ENCODE measurements at places on chromosomes 7 and 10. TPM values are rescaled to one million over a fixed set of nuclear protein-coding genes. Genes with fewer than 3 reads are reported as not detected.

Gene ATRNL1
- 35.9 TPM for total RNA-seq

Gene PHKG1
- total RNA-seq = not detected

Gene MYPN
- not detected for total RNA-seq

DNA sequence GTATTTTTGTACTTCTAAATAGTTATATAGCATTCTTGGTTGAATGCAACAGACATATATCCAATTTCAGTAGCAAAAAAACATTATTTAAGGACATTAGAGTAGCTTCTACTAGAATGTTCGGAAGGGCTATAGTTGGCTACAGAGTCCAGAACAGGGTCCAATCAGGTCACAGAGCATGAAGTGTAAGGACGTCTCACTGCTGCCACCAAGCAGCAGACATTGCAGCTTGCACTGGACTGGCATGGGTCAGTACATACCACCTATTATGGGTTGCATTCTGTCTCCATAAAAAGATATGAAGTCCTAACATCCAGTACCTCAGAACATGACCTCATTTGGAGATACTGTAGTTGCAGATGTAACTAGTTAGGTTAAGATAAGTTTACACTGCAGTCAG lies 87.3 kb downstream of the LHFPL3 start:
- no peak for DNase-seq

DNA sequence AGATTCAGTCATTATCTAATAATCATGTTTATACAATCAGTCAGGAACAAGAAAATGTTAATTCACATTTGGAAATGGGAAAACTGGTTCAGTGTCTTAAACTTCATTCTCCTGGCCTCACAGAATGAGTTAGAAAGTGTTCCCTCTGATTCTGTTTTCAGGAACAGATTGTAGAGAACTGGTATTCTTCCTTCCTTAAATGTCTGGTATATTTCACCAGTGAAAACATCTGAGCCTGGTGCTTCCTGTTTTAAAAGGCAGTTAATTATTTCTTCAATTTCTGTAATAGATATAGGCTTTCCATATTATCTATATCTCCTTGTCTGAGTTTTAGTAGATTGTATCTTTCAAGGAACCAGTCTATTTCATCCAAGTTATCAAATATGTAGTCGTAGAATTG lies 97.1 kb upstream of the TMEM168 start:
- DNase-seq = no peak

GRCh38 chr7:45699726-45700390 lies 125.7 kb downstream of the ADCY1 start:
- no peak for DNase-seq

GRCh38 chr10:75170215-75170614 lies 40.4 kb upstream of the VDAC2 start:
- DNase-seq = no peak

DNA sequence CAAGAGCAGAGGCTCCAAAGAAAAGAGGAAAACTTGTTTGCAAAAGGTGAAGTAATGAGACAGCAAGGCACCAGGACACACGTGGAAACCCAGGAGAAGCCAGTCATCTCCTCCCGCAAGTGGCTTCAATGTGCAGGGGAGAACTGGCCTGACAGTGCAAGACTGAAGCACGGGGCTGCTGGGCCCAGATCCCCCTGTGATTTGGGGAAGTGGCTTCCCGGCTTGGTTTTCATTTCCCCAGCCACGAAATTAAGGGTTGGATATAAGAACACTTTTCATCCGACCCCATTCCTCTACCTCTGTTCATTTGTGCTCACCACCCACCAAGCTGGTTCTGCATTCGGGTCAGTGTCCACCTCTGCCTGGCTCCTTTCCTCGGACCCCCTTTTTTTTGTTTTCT lies 306.4 kb downstream of the FGFR2 start:
- DNase-seq = no peak

GRCh38 chr10:60942788-60943315 lies 1.1 kb downstream of the RHOBTB1 start:
- no peak for DNase-seq
